HT1080 (cell line): ENCODE measurements at places on chromosomes 6 and 20. TPM values are rescaled to one million over a fixed set of nuclear protein-coding genes. Genes with fewer than 3 reads are reported as not detected.

The RPP21 gene
- total RNA-seq: 116 and 119 TPM in 2 replicates

The GPR31 gene
- total RNA-seq: not detected in 2 replicates

The IP6K3 gene
- not detected in 2 replicates for total RNA-seq

The CST5 gene
- total RNA-seq: not detected in 2 replicates

- DNase-seq: no peak
These were observed 331.3 kb downstream of the KIF16B start for GRCh38 chr20:16241911-16242310.

GRCh38 chr6:75932067-75932466, 140.4 kb downstream of the IMPG1 start:
- peak; percentile 26 for DNase-seq

DNA sequence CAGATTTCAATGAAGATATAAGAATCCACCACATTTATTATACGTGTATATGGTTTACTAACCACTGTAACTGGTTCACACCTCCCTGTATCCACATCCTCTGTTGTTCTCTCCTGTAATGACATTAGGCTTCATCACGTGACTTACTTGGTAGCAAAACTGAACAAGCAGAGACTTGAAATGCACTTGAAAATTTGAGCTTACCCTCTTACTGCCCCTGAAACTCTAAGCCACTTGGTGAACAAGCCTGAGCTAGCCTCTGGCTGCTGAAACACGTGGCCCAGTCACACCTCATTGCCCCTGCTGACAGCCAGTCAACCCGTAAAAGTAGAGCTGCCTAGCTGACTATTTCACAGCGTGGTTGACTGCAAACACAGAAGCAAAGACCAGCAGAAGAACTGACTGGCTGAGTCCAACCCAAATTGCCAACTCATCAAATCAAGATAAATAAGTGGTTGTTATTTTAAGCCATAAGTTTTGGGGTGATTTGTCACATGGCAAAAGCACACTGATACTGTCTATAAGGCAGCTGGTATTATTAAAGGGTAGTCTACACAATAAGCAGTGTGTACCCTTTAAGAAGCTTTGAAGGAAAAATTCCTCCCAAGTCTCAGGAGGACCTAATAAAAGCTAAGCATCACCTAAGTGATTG, 109.0 kb downstream of the RALGAPA2 start:
- DNase-seq: peak; percentile 1

DNA sequence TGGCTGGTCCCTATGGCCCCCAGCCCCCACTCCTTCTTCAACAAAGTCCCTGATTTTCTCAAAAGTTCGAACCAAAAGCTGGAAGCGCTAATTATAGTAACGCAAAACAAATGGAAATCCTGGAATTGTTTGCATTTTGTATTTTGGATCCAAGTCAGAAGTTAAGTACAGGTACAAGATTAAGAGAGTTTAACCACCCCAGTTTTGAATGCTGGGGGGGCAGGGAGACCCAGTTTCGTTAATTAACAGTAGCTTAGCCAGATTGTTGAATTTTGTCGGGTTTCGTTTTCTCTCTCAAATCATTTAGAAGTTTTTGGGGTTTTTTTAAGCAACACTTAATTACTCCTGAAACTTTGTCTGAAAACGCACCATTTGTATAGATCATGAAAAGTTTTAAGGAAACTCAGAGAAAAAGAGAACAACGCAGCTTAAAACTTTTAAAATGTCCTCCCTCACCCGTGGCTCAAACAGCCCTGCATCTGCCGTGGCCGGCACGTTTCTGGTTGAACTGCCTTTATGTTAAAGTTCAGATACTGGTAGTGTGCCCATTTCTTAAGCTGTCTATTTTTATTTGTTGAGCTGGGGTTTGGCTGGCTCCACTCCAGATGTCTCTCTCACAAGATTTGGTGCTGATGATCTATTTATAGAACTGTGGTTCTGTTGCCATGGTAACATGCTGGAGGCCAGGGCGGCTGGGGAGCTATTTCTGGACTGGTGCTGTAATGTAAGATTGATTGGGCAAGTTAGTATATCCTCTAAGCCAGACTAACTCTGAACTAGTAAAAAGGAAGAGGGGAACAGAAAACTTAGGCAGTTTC, 55.0 kb downstream of the GNAS start:
- peak; percentile 80 for DNase-seq

- DNase-seq: no peak
These were observed 18.7 kb downstream of the KCNQ5 start for GRCh38 chr6:72640615-72640930.

DNA sequence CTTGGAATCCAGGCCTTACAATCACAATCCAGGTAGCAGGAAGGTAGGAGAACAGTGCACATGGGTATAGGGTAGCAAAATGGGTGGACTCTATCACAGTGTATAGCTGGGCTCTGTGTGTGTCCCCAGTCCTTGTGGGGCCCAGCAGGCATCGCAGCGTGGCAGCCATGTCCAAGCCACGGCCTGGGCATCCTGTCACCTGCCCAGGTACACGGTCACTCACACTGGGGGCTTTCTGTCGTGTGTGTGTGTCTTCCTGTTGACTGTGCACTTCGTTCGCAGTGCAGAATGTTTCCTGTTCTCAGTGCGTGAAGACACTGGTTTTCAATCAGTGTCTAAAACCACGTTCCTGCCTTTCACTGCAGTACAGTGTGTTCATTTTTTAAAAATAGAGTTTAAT, 523.2 kb upstream of the JARID2 start:
- no peak for DNase-seq

DNA sequence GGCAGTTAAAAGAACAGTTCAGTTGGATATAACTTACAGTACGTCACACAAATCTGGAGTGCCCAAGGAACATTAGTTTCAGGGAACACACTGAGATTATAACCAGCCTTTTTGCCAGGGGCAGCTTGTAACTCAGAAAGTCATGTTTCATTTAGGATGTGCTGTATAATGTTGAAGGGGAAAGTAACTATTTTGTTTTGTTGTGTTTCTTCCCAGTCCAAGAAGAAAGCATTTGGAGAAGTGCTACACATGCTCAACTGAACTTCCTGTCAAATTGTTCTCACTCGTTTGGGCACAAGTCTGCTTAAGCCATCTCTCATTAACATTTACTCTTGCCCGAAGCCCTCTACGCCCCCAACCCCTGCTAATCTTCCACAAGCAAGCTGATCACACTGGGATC, 157.9 kb downstream of the BTBD9 start:
- no peak for DNase-seq

DNA sequence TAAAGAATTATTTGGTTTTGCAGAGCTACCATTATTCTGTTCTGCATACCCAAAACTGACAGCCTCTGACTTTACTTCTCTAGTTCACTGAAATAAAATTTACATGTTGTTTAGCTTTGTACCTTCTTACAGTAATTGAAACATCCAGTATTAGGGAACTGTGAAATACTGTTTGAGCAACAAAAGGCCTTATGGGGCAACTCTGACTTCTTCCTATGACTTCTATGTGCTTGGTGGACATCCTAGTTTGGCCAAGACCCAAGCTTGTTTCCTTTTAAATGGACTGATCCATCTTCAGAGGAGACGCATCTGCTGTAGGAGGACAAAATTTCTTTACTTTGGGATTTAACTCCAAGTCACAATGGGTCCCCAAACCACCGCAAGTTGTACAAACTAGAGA, 44.7 kb downstream of the NR2E1 start:
- no peak for DNase-seq
